SIG-M5 (cell line): ENCODE measurements at places on chromosomes 11 and 22.

GRCh38 chr11:30586251-30587144 is at the start of gene MPPED2:
Gene MPPED2, minus strand, starts transcription at chr11:30586353. Its CDS starts 5,980 bp downstream, at chr11:30580373.
- no peak for DNase-seq

- DNase-seq, result no peak
These were observed 8.0 kb downstream of the VSTM5 start for GRCh38 chr11:93842461-93842860.

GRCh38 chr22:27637604-27638003 is 164.0 kb downstream of the MN1 start:
- no peak for DNase-seq

GRCh38 chr11:74473382-74474173 is 6.2 kb upstream of the KCNE3 start:
- no peak for DNase-seq

DNA sequence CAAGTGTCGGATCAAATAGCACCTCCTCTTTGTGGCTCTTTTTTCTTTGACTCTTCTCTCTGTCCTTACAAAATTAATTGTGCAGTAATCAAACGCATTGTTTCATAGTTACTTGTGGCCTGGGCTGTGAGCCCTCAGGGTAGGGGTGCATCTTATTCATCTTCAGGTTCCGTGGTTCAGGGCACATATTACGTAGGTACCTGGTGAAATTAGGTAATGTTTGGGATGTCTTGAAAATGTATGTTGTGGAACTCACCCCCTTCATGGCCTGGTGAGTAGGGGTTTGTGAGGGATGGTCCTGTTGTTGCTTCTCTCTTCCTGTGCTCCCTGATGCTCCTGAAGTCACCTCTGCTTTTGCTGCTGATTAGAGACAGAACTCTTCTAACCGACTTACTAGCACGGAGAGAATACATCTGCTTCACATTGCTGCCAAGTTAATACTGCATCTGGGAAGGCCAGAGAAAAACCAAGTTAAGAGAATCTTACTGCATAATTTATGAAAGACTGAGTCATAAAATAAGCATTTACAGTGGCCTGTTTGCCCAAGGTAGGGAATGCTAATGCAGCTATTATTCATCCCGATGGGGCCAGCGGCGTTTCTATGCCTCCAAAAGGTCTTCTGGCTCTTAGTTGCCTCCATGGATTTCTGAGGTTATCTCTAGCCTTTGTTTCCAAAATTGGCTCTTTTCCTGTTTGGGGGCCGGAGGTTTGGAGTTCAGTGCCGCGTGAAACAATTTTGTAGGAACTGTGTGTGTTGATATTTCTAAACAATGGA is 66.9 kb downstream of the TBC1D22A start:
- DNase-seq, result no peak

DNA sequence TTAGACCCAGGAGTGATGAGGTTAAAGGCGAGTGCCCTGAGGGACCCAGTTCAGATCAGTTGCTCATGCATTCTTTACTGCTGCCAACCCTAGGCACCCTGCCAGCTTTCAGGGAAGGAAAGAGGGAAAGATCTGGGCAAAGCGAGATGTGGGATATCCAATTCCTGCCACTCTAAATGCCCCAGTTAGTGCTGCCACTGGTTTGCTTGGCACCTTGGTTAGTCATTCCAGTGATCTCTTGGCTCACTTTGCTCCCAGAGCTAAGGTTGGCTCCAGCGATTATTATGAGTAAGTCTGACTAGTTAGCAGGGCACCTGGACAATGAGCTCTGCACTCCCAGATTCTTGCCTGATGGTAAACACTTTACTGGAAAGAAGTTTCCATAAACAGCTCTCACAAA is 85.0 kb downstream of the INSC start:
- no peak for DNase-seq

DNA sequence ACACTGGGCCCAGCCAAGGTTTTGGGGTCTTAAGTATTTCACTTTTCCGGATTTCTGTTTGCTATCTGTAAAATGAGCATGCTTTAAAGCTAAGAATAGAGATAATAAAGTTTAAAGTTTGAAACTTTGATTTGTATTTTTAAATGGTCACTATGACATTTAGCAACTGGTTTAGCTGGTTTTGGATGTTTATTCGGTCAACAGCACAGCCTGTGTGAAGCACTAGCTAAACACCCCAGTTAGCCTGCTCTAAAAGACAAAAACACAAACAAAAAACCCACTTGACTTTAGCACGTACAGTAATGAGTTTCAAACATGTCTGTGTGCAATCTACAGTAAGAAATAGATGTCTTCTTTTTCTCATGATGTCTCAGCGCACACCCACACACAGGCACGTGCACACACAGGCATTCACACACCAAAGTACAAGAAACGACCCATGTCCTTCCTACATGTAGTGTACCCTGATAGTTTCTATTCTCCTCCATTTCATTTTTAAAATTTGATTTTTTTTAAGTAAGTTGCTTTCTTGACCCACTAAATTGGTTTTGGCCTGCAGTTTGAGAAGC is 29.4 kb downstream of the SLC1A2 start:
- no peak for DNase-seq

GRCh38 chr11:288478-289397 is at the start of gene PGGHG:
Gene PGGHG, plus strand, starts transcription at chr11:289126. Its CDS starts 691 bp downstream, at chr11:289817.
- DNase-seq, result no peak

DNA sequence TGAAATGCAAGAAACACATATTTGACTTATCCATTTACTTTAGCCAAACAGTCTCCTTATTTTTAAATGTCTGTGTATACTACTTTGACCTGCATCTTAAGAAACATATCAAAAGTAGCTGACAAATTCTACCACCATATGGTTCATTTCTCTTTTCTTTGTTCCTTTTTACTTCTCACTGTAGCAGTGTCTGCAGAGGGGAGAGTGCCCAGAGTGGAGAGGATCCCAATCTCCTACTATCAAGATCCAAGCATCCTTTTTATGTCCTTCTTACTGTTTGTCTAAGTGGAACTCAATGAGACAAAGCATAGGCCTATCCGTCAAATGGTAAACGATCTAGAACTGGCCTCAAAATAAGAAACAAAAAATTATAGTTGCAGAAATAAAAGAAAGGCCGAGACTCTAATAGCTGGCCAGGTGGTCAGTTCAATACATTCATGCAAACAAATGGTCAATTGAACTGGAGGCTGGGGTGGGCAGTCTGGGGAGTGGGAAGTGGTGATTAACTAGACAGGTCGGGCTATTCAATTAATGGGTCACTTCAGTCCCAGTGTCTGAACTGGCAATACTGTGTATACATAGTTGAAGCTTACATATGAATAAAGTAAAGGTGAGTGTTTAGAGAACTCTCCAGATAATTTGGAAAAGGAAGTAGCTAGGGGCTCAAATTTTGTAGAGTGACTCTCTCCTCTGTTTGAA is 149.1 kb downstream of the MAML2 start:
- no peak for DNase-seq

DNA sequence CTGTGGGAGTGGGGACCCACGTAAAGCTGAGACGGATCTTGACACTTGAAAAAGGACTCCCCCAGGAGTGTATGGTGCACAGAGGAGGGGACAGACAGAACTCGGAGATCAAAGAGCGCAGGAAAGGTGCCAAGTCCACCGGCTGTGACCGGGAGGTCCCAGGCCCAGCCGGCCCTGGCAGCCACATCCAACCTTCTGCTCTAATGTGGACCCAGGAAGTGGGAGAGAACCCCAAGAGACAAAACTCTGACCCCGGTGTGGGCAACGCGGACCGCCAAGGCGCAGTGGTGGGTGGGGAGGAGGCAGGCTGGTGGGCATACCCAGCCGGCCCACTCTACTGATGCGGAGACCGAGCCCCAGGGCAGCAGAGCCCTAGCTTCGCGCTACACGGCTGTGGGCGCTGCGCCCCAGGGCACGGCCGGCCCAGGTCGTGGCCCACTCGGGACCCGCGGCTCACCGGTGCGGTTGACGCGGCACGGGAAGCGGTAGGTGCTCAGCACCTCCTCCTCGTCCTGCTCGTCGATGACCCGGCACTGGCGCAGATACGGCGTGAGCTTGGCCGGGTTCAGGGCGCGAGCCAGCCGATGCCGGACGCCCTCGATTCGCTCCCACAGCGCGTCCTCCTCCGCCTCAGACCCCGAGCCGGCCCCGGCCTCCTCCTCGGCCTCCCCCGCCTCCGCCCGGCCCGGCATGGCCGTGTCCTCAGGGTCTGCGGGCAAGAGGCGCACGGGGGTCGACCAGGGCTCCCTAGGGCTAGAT is 527 bp downstream of the CARD10 start:
- no peak for DNase-seq

GRCh38 chr11:70482529-70482917 is 84.2 kb downstream of the CTTN start:
- no peak for DNase-seq

DNA sequence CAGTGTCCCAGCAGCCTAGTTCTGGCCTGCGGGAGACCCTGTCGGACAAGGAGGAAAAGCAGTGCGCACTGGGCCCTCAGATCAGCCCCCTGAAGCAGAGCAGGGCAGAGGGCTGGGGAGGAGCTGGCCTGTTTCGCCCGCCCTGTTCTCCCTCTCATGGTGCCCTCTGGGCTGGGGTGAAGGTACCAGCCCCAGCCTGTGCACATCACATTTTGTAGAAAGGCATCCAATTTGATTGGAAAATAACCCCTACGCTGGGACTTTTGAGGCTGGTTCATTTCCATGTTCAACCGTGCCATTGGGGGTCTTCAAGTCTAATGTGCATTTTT is 832 bp upstream of the NAP1L4 start:
- no peak for DNase-seq
